ENCODE measurements at places on chromosomes 7 and 10. TPM values are rescaled to one million over a fixed set of nuclear protein-coding genes. Genes with fewer than 3 reads are reported as not detected.

Gene SMO
- total RNA-seq = 6.2 TPM

Gene PSD
- 0.35 TPM for total RNA-seq

Gene NEURL1
- total RNA-seq = 0.47 TPM

DNA sequence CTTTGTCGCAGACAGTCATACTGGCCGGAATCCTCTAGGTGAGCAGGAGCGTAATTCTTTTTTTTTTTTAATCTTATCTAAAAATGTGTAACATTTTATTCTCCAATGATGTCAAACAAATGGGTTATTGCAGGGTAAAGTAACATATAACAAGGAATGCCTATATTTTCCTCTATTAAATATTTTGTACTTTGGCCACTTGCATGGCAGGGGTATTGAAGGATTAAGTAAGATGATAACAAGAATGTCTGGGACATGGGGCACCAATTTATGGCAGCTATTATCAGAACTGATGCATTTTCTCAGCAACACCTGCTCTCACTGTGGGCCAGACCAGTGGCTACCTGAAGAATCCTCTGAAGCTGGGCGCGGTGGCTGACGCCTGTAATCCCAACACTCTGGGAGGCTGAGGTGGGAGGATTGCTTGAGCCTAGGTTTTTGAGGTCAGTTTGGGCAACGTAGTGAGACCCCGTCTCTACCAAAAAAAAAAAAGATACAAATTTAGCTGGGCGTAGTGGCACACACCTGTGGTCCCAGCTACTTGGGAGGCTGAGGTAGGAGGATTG is 24.0 kb upstream of the SNX10 start:
- DNase-seq = no peak

Gene SYT15B
- total RNA-seq = not detected

Gene OPN1SW
- not detected for total RNA-seq

- no peak for DNase-seq
Measured at GRCh38 chr10:112375721-112376395, 1.9 kb downstream of the ACSL5 start.

Gene AKR1E2
- 16.3 TPM for total RNA-seq

- no peak for DNase-seq
Measured at GRCh38 chr10:87659571-87660483, at the start of gene PAPSS2. TSS of gene PAPSS2 (plus strand) at chr10:87659878. CDS start at chr10:87659982, 104 bp downstream.

Gene HGF
- 2.0 TPM for total RNA-seq

Gene PAOX
- total RNA-seq = 7.9 TPM

Gene FAM25C
- not detected for total RNA-seq

Gene BLNK
- not detected for total RNA-seq

Gene PGAM2
- total RNA-seq = not detected

Gene LIPM
- not detected for total RNA-seq

Gene LLCFC1
- total RNA-seq = not detected

DNA sequence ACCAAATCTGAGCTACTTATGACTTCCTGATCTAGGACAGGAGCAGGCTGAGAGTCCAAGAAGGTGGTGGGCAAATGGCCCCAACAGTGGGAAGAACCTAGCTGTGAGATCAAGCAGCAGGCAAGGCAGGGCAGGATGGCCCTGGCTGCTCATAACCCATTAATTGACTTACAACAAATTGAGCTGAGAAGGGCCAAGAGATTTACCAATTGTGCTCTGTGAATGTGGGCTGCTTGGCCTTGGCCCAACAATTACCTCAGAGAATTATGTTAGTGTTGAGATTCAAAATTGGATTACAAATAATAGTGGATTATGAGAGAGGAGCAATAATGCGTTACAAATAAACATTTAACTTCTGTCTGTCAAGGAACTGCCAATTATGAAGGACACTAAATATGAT is 956.5 kb downstream of the KCNMA1 start:
- no peak for DNase-seq

Gene NAT16
- total RNA-seq = not detected

DNA sequence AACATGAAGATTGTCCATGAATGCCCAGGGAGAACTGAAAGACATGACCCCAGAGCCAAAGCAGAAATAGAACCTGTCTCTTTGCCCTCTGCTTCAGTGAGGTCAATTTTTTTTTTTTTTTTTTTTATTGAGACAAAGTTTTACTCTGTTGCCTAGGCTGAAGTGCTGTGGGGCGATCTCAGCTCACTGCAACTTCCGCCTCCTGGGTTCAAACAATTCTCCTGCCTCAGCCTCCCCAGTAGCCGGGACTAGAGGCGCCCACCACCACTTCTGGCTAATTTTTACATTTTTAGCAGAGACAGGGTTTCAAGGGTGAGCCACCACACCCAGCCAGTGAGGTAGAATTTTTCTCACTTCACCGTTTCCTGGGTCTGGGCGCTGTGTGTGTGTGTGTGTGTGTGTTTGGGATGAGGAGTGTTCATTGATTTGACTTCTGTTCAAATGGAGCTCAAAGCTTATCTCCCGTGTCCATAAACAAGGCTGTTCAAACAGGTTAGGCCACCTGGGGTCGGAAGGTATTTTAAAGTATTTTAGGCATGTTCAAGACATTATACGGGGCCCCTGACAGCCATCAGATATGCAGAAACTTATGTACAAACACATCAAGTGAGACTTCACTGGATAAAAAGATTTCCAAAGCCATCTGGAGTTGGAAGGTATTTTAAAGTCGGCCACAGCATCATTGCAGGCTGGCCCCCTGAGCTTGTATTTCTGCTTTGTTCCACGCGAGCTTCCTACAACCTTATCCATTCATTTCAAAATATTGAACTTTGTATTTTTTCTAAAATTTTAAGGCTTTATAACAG is 93.8 kb downstream of the MAP3K8 start:
- DNase-seq = no peak

Gene FAM204A
- total RNA-seq = 34.5 TPM

Gene SLC16A9
- 1.5 TPM for total RNA-seq

DNA sequence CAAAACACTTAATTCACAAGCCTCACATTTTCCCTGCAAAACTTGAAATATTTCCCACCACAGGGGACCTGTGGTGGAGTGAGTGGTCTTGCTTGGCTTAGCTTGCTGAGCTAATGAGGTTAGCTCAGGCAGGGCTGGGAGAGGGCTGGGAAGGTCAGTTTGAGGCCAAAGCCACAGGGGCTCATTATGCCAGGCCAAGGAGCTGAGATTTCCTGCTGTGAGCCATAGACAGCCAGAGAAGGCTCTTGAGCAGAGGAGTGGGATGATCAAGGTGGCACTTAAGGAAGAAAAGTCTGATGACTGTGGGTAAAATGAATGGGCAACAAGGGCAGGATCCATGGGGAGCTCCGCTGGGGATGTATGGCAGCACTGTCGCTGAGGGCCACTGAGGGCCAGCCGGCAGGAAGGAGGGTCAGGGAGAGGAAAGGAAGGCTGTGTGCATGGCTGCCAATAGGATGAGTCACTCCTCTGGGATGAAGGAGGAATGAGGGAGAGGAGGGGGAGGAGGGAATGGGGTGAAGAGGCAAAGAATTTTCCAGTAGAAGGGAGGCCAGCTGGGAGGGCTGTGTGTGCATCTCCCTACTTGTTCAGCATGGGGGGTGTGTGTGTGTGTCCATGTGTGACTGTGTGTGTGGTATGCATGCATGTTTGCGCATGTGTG is 18.7 kb upstream of the ZNF488 start:
- no peak for DNase-seq

DNA sequence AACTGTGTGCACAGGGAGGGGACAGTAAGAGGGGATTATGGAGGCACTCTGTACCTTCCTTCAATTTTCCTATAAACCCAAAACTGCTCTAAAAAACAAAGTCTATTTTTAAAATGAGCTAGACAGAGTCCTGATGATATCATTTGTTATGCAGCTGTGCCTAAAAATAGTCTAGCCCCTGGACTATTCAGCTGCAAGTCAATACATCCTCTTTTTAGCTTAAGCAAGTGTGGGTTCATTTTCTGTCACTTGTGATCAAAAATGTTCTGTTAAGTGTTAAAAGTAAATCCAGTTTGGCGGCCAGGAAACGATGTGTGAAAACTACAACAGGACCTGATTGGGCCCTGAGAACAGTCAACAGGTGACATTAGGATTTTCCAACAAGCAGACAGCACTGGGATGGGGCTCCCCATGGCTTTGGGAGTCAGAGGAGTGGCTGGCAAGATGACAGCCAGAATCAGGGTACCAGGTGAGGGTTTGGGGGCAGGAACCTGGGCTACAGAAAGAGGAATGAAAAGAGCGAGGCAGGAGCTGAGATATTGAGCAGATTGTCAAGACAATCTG is 33.9 kb downstream of the FAM107B start:
- no peak for DNase-seq

DNA sequence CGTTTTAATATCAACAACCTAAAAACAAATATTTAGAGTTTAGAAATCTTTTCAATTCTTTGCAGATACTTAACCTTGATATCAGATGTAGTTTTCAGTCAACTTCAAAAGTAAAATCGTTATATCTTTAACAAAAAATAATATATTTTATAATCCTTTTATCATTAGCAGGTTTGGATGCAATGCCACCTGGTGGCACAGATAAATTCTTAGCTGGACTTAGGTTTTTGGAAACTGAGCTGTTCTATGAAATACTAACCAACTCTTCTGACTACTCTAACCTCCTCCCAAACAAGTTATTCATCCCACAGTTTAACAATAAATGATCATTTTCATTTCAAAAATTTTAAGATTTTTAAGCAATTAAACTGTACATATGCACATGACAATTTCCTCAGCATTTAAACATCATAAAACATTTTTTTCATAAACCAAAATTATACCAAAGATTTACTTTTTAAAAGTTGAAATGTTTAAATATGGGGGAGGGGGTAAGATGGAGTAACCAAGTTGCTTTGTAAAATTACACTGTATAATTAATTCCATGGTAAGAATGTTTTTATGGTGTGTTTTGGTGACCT is 56.9 kb downstream of the HIBADH start:
- peak; percentile 31 for DNase-seq

DNA sequence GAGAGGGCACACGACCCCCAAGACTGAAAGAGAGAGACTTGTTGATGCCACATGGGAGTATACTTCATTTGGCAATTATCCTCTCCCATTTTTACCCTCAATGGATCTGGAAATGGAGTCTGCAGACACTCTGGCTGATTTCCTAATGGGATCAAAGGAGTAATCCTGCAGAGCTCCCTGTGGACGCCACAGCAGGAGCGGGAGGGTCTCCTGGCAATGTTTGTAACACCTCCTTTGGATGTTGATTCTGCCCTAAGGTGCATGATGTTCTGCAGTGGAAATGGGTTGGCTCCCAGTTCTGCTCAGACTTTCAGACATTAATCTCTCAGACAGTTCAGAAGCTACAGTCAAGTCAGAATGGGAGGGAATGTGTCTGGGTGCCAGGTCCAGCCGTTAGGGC is 166.0 kb upstream of the WDR11 start:
- DNase-seq = no peak

GRCh38 chr10:43843321-43844101 is 194.8 kb upstream of the ZNF32 start:
- no peak for DNase-seq

DNA sequence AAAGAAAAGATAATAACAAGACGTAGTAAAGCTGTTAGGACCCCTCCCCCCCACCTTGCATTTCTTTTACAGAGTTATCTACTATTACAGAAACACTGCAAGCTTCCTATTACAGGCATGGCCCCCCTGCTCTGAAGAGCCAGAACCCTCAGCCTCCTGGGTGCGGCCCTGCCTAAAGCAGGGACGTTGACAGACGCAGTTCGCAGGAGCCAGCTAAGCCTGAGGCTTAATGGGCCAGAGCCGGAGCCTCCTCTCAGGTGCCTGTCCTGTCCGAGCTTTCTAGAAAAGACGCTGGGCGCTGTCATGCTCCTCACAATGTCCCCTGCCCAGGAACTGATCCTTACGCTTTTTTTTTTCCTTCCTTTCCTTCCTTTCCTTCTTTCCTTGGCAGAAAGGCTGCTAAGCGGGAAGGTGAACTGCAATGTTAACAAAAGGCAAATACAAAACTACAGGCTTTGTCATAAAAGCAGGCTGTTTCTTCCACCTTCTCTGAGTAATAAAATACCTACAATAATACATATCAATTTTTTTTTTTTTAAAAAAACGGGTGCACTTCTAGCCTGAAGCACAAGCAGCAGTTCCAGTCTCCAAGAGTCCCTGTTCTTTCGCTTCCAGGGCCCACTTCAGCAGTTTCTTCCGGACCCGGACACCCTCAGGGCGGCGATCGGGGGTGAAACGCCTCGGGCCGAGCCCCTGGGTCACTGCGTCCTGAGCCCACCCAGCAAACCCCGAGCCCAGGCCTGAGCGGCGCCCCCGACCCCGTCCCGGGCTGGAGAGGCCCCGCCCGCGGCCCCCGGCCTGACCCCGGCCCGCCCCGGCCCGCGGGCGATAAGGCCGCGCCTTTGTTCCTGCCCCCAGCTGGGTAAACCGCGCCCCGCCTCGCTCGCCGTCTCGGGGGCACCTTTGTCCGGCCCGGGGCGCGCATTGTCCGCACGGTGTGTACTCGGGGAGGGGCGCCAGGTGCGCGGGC is 11.2 kb downstream of the MNX1 start:
- no peak for DNase-seq

Gene ABCB1
- total RNA-seq = 3.7 TPM

Gene PPP1R9A
- 7.0 TPM for total RNA-seq

- DNase-seq = no peak
Measured at GRCh38 chr10:95395947-95396449, 105.2 kb upstream of the PDLIM1 start.

Gene EBF3
- total RNA-seq = 2.0 TPM

- no peak for DNase-seq
Measured at GRCh38 chr10:87925570-87925969, 62.1 kb downstream of the PTEN start.

DNA sequence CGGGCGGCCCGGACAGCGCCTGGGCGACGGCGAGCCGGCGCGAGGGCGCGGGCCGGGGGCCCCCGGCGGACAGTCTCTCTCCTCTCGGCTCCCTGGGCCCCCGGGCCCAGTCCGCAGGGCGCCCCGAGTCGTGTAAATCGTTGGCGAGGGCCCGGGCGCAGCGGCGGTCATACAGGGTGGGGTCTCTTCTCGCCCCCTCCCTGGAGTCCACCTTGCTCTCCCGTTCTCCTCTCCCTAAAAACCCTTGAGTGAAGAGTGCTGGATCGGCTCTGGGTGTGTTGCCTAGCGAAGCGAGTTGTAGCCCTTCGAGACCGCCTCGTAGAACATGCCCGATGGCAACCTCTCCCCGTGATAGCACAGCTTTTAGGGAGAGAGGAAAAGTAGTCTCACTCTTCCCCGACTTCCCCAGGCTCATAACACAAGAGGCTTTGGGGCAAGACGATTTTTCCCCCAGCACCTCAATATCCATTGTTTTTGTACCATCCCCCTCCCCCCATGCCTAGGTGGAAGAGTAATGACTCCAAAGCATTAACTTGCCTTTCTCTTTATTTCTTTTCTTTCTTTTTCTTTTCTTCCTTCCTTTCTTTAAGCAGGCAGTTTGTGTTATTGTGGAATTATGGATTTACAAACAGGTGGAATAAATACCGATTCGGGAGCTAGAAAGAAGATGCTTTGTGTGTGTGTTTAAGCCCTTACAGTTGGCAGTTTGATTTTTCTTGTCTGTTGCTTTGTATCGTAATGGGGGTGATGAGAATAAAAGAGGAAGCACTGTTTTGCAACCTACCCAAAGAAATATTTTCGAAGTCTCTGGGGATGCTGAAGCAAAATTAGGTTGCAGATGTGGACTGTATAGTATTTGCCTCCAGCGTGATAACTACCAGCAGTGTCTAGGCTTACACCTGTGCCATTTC is 822 bp downstream of the SHOC2 start:
- no peak for DNase-seq

Gene MYO3A
- total RNA-seq = 0.05 TPM

GRCh38 chr10:7405637-7406036 is 5.2 kb downstream of the SFMBT2 start:
- DNase-seq = peak; percentile 44
